ENCODE measurements at places on chromosomes 6 and 20.

GRCh38 chr6:43746071-43746470 is 23.9 kb upstream of the VEGFA start:
- DNase-seq: no peak

- DNase-seq: no peak
Observed at GRCh38 chr6:150208611-150209352, 65.9 kb downstream of the PPP1R14C start.

GRCh38 chr6:101806241-101806640 is 412.7 kb downstream of the GRIK2 start:
- DNase-seq: no peak

DNA sequence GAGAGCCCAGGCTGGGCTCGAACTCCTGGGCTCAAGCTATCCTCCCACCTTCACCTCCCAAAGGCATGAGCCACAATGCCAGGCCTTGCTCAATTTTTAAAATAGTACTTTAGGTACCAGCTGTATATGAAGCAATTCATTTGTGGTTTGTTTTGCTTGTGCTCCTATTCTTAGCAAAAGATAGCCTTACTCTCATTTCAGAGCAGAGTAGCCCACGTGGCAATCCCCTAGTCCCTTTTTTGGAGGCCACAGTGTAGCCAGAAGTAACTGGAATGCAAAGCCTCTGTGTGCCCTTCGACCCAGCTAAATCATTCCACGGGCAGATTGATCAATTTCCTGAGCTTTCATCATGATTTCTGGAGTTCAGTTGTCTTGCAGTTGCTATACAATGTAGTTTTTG is 372.2 kb downstream of the NRN1 start:
- DNase-seq: no peak
